ENCODE measurements at places on chromosomes 13 and 19. TPM values are rescaled to one million over a fixed set of nuclear protein-coding genes. Genes with fewer than 3 reads are reported as not detected.

The MATK gene
- 1.8 TPM for total RNA-seq

The KANK3 gene
- 5.4 TPM for total RNA-seq

The CRB3 gene
- total RNA-seq: 3.9 TPM

The AP2S1 gene
- 290 TPM for total RNA-seq

The SLC46A3 gene
- 1.5 TPM for total RNA-seq

The PGLYRP2 gene
- total RNA-seq: not detected

The ZNF585A gene
- 7.4 TPM for total RNA-seq

The THSD8 gene
- total RNA-seq: 16.4 TPM

The AKT2 gene
- 178 TPM for total RNA-seq

The S1PR4 gene
- total RNA-seq: not detected

The VWA8 gene
- 8.0 TPM for total RNA-seq

The ALG11 gene
- 5.7 TPM for total RNA-seq

The FUT6 gene
- total RNA-seq: not detected

The BORA gene
- total RNA-seq: 8.9 TPM

The NFKBIB gene
- total RNA-seq: 116 TPM

The NR2F6 gene
- 34.3 TPM for total RNA-seq

The CPAMD8 gene
- 0.11 TPM for total RNA-seq

The GNG7 gene
- 0.08 TPM for total RNA-seq

The FPR2 gene
- not detected for total RNA-seq

The ZNF543 gene
- 0.78 TPM for total RNA-seq

The PSG2 gene
- total RNA-seq: not detected

The RYR1 gene
- 6.6 TPM for total RNA-seq

The CACNA1A gene
- total RNA-seq: 0.29 TPM

The FOSB gene
- total RNA-seq: 11.1 TPM

The LRFN3 gene
- total RNA-seq: 23.2 TPM

The REX1BD gene
- total RNA-seq: 56.4 TPM

The MEDAG gene
- total RNA-seq: not detected

The CYP4F8 gene
- total RNA-seq: not detected

The SOX1 gene
- total RNA-seq: not detected

The DLEU7 gene
- not detected for total RNA-seq

The ALOX5AP gene
- 7.1 TPM for total RNA-seq

The PRODH2 gene
- 0.57 TPM for total RNA-seq

The NOTCH3 gene
- total RNA-seq: 20.8 TPM

The LILRA1 gene
- not detected for total RNA-seq

The ZNF431 gene
- 4.8 TPM for total RNA-seq

The ZNF726 gene
- total RNA-seq: 1.0 TPM

The INSR gene
- 1.8 TPM for total RNA-seq

The PLPPR2 gene
- 10.9 TPM for total RNA-seq

The IFI30 gene
- 16.0 TPM for total RNA-seq

The RGL3 gene
- total RNA-seq: 2.4 TPM

The GPI gene
- 728 TPM for total RNA-seq

The OR7C1 gene
- total RNA-seq: not detected

The KLK6 gene
- total RNA-seq: 0.28 TPM

The LRRC63 gene
- not detected for total RNA-seq

The BEST2 gene
- 0.22 TPM for total RNA-seq

The MUC16 gene
- 0.23 TPM for total RNA-seq

The ABCC4 gene
- total RNA-seq: 26.4 TPM

The TMIGD2 gene
- not detected for total RNA-seq

The BICRA gene
- total RNA-seq: 13.9 TPM

The VSIG10L gene
- 10.9 TPM for total RNA-seq
